ENCODE measurements at places on chromosomes 1 and 21. TPM values are rescaled to one million over a fixed set of nuclear protein-coding genes. Genes with fewer than 3 reads are reported as not detected.

- no peak for DNase-seq
Measured at GRCh38 chr1:219099307-219099706, 74.4 kb upstream of the LYPLAL1 start.

DNA sequence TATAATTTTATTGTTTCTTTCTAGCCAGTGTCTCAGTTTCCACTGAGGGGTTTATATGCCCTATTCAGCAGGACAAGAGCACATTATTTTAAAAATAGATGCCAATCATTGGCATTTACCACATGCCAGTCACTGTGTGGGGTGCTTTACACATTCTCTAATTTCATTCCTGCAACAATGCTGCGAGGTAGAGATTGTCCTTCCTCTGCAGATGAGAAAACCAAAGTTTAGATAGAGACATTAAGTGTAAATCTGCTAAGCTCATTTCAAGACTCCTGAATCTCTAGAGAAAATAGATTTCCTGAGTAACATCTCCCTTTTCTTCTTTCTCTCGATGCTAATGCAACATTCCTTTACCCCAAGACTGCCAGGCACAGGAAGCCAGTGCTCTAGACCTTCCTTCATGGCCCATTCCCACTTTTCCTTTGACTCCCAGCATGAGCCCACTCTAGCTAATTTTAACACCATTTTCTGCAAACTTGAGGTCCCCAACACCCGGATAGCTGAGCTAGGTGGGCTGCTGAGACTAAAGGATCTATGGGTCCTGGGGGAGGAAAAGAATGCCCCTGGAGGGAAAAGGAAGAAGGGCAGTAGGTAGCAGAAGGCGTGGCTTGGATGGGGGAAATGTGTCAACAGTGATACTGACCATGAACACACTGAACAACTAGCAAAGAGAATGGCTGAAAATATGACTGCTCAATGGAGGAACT, 50.0 kb downstream of the SH3GLB1 start:
- DNase-seq, result no peak

DNA sequence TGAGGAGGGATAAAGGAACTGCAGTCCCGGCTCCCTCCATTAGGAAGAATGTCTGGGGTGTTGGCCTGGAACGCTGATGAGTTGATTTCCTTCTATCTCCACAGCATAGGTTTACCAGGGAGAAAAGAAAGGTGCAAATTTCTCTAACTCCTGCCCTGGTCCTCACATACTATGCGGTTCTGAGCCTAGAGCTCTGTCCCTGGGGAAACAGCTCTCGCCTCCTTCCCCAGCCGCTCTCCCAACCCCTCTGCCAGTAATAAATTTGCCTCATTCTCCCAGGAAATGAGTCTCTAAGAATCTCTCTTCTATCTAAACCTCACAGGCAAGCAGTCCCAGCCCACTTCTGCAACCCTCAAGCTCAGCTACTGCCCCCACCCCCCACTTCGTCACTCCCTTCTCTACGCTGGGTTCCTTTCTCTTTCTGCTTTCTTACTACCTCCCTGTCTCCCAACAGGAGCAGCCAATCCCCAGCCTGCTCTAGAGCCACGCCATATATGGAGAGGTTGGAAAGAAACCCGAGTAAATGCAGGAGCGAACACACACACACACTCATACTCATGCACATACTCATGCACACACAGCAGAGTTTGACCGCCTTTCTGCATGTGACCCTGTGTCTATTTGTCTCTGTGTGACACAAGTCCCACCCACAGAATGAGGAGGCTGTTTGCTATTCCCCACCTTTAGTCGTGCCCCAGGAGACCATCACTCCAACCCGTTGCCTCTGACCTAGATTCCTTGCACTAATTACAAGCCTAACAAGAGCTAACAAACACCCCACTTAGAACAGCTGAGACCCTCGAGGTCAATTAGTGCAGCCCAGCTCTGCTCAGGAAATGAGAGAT, 13.4 kb downstream of the PLEKHO1 start:
- peak; percentile 94 for DNase-seq

DNA sequence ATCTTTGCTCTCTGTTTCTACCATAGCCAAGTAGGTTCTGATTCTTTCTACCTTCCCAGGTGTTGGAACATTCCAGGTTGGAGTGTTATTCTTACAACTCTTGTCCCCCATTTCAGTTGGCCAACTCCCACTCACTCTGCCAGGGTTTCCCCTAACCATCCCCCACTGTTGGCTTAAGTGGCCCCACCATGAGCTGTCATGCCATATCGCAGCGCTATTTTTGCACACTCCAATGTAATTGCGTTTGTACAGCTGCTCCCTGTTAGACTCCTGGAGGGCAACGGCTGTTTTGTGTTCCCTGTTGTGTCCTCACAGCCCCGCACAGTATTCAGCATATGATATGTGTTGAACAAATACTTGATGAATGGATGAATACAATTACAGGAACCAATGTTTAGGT, 117.7 kb upstream of the ETS2 start:
- DNase-seq, result no peak

DNA sequence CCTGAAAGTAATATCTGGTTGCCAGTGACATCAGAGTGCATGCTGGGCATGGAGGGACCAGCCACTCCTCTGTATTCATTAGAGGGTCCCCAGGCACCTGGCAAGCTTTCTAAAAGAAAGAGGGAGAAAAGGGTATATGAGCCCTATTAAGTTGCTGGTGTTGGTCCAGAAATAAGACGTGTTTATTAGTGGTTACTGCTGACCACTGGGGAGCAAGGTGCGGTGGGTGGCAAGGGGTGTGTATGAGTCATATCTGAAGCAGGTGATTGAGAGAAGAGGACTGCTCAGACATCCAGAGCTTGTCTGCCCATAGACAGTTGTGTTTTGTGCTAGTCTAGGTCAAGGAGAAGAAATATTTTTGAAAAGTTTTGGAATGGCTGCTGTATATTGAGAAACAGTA, 298.1 kb downstream of the TM2D1 start:
- no peak for DNase-seq

- no peak for DNase-seq
Measured at GRCh38 chr21:45328198-45329091, 40.8 kb upstream of the POFUT2 start.

GRCh38 chr1:49171941-49172593, 395.4 kb upstream of the BEND5 start:
- DNase-seq, result no peak

DNA sequence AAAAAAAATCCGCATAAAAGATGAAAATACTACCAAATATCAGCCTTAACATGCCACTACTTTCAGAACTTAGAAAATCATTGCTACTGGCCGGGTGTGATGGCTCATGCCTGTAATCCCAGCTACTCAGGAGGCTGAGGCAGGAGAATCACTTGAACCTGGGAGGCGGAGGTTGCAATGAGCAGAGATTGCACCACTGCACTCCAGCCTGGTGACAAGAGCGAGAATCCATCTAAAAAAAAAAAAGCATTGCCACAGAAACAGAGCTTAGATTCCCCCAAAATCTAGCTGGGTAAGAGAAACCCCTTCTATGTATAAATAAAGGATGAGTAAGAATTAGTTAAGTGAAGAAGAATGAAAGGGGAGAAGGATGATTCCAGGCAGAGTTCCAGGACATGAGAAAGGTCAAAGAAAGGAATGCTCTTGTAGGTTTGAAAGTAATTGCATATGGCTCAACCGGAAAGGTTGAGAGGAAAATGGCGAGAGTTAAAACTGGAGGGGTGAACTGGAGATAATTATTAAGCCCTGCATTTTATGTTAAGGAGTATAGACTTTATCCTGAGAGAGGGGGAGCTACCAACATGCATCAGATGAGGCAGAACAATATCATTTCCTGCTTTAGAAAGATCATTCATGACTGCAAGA, 19.7 kb upstream of the NRDC start:
- DNase-seq, result no peak

- no peak for DNase-seq
Measured at GRCh38 chr1:82160036-82160435, 359.3 kb downstream of the ADGRL2 start.

Gene MORC3
- 44.9 TPM for polyA plus RNA-seq

Gene CCDC17
- polyA plus RNA-seq, result 1.3 TPM

Gene LENEP
- polyA plus RNA-seq, result 0.93 TPM

Gene SLC45A3
- polyA plus RNA-seq, result 8.8 TPM

Gene CXADR
- polyA plus RNA-seq, result 43.2 TPM

All from left kidney (tissue), 8 donors.